ENCODE measurements at places on chromosomes 7 and 10. TPM values are rescaled to one million over a fixed set of nuclear protein-coding genes. Genes with fewer than 3 reads are reported as not detected.

GRCh38 chr7:76262683-76263402 lies 39.6 kb upstream of the HSPB1 start:
- peak; percentile 77 for DNase-seq

PTF1A gene
- not detected for total RNA-seq

DNA sequence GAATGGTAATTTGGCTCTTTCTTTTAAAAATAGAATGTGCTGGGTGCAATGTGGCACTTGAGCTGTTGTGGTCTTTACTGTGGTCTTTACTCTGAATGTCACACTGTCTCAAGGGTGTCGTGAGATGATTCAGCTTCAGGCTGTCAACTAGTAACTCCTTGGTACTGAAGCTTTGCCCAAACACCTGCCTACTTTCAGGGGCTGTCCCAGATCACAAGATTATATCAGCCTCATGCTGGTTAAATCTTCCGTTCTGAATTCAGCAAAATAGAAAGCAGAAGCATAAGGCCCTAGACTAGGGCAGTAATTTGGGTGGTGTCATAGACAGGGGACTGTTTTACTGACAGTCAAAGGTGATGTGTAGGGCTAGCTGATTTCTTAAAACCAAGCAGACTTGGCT lies 110.9 kb downstream of the BAMBI start:
- no peak for DNase-seq

DNA sequence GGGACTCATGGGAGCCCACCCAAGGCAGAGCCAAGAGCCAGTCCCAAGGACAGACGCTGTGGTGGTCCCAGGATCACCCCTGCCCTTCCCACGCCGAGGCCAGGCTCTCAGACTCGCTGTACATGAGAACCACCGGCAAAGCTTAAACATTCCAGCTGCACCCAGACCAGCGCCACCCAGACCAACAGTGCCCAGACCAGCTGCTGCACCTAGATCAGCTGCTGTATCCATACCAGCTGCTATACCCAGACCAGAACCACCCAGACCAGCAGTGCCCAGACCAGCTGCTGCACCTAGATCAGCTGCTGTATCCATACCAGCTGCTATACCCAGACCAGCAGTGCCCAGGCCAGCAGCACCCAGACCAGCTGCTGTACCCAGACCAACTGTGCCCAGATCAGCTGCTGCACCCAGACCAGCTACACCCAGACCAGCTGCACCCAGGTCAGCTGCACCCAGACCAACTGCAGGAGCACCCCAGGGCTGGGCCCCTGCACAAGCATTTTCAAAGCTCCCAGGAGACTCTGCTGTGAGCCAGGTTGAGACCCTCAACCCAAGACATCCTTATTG lies 47.9 kb upstream of the CNPY1 start:
- DNase-seq: no peak

DNA sequence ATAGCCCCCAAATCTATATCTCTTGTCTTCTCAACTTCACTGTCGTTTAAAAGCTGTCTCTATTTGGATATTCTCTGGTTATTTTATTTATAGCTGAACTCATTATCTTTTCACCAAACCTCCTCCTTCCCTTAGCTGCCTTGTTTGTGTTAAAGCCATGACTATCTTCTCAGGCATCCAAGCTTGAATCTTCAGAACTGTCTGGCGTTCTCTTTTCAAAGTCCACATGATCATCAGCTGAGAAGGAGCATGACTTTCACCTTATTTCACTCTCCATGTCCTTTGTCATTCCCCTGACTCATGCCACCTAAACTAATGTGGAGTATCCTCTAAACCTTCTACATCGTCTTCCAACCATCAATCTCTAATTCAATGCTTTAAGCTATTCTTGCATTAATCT lies 5.7 kb upstream of the GLCCI1 start:
- no peak for DNase-seq

TLX1 gene
- total RNA-seq: not detected

TAS2R38 gene
- total RNA-seq: not detected

DNA sequence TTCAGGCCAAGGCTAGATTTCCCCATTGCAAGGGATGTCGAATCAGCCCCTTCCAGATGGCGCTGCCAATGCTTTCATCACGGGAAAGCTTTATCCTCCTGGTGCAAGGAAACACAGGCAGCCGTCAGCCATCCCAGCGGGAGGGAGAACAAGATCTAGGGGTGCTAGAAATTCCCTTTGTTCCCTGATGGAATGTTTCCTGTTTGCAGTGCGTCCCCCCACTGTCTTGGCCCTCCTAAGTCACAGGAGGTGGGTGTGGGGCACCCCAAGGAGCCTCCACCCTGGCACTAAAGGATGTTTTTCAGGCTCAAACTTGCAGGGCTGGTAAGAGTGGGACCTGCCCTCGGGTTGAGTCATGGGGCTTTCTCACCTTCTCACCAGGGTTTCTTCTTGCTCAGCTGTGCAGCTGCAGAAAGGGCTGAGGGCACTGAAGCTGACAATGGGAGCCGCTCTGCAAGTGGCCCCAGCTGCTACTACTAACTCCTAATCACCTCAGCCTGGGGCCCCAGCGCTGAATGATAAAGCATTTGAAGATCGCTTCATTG lies 103.6 kb downstream of the PRPF18 start:
- DNase-seq: no peak

Measured in lung microvascular endothelial cell (primary cell).